ENCODE measurements at places on chromosomes 16 and 17.

DNA sequence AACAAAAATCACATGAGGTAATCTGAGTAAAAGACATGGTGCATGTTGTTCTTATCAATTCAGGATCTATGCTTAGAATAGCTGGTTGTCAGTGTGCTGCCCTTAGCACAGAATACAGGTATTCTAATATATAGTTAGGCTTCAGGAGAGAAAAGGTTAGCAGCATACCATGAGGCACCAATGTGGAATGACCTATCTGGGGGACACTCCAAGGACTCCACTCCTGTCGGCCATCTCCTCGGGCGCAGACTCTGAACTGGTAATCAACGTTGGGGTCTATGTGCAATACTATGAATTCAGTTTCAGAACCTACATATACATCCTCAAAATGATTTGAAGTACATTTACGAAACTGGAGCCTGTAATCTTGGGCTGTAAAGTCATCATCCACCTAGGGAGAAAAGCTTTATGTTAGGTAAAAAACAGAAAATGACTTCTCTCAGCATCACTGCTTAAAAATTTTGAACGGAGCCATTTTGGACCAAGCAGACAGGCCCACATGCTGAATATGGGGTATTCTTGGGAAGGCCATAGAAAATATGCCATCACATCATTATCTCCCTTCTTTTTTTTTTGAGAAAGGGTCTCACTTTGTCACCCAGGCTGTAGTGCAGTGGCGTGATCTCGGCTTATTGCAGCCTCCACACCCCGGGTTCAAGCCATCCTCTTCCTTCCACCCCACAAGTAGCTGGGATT is 31.1 kb downstream of the CRLF3 start:
- DNase-seq: no peak

GRCh38 chr17:5745111-5745813 is 161.0 kb upstream of the NLRP1 start:
- DNase-seq: no peak

DNA sequence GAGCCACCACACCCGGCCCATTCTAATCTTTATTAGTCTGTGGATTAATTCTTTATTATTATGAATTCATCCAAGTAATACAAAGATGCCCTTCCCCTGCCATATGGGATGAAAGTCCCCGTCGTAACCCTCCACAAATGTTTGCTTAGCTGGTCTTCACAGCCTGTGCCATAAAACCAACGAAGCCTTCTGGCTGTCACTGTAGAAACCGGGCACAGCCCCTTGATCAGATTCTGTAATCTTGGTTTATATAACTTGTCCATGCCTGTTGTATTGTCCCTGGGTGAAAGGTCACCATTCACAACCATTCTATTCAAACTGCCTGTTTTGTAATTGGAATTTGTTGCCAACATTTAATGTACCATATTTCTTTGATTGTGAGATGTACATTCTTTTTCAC is 66.5 kb downstream of the ATP2C2 start:
- no peak for DNase-seq

DNA sequence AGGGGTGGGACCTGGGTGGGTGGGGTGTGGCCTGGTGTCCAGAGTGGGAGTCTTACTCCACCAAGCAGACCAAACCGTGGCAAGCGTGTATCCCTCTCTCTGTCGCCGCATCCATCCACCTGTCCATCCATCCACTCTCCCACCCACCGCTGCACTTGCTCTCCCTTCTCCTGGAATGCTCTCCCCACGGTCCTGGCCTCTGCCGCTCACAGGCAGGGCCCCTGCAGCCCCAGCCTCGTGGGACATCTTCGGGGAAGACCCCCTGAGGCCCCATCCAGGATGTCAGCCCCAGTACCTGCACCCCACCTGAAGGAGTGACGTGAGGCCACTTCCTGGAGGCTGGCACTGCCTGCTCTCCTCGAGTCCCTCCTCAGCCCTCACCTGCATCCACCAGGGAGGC is 189.5 kb upstream of the GSE1 start:
- DNase-seq: peak; percentile 5

DNA sequence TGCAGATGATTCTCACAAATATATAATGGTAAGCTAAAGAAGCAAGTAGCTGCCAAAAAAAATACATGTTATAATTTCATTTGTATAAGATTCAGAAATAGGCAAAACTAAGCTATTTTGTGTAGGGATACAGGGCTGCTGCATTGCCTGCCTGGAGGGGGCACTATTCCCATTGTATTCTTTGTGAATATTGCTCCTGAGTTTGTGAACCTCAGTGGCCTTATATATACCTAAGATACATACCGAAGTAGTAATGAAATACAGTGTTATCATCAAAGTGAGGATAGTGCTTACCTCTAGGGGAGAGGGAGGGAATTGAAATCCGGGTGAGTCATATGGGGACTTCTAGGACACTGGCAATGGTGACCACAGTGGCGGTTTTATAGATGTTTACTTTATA is 53.5 kb downstream of the C17orf58 start:
- peak; percentile 22 for DNase-seq

DNA sequence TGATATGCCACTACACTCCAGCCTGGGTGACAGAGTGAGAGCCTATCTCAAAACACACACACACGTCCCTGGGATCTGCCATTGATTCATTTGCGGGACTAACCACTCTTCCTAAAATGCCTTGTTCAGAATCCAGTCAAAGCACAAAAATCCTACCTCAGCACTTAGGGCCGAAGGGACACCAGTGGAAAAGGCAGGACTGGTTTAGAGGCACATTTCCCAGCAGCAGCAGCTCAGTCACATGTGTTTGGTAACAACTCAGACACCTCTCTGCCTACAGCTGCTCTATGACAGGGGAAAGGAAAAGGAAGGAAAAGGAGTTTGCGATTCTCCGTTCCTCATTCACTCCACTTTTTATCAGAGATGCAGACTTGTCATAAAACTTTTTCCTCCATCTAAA is 12.2 kb downstream of the KNOP1 start:
- DNase-seq: no peak

DNA sequence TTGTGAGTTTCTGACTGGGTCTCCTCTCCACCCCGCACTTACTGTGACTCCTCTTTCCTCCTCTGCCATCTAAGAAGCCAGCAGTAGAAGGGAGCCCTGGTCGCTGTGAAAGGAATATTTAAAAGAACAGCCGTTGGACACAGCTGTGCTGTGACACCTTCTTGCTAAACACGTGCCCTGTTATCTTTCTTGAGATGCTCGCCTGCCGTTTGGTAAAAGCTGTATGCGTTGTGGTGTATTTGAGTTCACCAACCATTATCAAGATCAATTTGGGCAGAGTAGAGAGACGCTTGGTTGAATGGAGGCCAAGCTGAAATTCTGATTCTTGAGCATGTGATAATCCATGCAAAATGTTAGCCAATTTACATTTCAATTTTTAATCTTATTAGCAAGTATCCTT is 3.8 kb downstream of the GID4 start:
- DNase-seq: no peak

- DNase-seq: no peak
Measured at GRCh38 chr17:14919631-14920213, 345.4 kb downstream of the PMP22 start.
